ENCODE measurements at places on chromosomes 12 and 14.

DNA sequence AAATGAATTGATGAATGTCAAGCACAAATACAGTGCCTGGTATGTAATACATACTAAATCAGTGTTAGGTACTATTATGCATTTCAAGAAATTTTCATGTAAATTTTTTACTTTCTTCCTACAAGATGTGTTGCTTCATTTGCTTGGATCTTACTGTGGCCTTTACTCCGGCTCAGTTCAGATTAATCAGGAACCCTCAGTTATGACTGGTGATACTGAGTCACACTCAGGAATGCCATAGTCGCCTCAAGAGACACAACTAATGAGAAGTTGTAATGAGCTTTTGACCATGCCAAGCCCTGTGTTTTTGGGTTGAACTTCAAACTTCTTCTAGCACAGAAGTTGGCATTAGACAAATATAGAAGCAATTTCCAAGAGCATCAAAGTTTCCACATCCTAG lies 96.0 kb downstream of the TGFB3 start:
- DNase-seq, result no peak

DNA sequence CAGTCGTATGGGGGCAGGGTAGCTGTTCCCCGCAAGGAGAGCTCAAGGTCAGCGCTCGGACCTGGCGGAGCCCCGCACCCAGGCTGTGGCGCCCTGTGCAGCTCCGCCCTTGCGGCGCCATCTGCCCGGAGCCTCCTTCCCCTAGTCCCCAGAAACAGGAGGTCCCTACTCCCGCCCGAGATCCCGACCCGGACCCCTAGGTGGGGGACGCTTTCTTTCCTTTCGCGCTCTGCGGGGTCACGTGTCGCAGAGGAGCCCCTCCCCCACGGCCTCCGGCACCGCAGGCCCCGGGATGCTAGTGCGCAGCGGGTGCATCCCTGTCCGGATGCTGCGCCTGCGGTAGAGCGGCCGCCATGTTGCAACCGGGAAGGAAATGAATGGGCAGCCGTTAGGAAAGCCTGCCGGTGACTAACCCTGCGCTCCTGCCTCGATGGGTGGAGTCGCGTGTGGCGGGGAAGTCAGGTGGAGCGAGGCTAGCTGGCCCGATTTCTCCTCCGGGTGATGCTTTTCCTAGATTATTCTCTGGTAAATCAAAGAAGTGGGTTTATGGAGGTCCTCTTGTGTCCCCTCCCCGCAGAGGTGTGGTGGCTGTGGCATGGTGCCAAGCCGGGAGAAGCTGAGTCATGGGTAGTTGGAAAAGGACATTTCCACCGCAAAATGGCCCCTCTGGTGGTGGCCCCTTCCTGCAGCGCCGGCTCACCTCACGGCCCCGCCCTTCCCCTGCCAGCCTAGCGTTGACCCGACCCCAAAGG lies 804 bp downstream of the GAPDH start:
- DNase-seq, result peak; percentile 63

DNA sequence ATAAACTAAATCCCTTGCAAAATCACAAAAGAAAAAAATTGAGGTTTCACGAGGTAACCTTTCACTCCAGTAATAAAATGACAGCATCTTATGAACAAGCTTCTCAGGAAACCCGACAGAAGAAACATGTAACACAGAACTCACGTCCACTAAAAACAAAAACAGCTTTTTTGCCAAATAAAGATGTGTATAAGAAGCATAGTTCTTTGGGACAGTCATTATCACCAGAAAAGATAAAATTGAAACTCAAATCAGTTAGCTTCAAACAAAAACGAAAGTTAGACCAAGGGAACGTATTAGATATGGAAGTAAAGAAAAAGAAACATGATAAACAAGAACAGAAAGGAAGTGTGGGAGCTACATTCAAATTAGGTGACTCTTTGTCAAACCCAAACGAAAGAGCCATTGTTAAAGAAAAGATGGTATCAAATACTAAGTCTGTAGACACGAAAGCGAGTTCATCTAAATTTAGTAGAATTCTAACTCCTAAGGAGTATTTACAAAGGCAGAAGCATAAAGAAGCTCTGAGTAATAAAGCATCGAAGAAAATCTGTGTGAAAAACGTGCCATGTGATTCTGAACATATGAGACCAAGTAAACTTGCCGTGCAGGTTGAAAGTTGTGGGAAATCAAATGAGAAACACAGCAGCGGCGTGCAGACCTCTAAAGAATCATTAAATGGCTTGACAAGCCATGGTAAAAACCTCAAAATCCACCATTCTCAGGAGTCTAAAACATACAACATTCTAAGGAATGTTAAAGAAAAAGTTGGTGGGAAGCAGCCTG lies 25.8 kb downstream of the RESF1 start:
- no peak for DNase-seq

DNA sequence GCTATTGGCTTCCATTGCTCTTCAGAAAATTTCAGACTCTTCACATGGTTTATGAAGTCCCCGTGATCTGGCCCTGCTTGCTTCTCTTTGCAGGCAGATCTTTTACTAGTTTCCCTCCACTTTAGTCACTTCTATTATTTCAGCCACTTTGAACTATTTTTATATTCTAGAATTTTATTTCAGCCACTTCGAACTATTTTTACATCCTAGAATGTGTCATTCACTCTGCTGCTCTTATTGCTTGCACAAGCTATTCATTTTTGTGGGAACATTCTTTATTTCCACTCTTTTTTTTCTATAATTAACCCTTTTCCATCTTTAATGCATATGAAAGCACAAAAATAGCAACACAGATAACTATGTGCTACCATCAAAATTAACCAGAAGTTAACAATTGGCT lies 24.5 kb downstream of the TSHR start:
- no peak for DNase-seq

DNA sequence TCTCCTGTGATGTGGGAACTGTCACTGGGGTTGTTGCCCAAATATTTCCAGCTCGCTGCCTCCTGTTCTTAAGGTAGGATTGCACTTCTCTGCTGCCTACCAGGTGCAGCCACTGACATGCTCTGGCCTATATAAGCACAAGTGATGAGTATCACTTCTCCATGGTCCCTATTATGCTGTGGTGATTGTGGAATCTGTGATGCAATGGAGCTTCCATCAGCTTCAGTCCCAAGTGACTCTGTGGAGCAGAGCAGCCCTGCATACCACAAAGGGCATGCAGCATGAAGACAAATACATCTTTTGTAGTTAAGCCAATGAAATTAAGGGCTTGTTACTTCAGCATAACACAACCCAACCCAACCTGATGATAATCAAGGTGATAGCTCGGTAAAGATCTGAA lies 43.5 kb downstream of the CKAP4 start:
- DNase-seq, result no peak

DNA sequence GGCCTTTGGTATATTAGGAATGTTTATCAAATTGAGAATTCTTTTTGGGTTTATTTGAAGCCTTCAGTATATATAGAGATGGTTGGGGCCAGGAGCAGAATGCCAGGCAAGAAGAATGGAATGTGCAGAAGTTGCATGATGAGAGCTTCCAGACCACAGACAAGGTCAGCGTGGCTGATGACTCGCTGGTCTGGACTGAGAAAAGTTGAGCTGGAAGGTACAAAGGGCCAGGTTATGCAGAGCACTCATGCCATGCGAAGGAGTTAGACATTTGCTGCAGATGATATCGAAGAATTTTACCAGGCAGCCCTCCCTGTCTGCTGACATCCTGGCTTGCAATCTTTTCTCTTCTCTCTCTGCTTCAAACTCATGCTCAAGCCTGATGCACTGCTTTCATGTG lies 196.2 kb upstream of the ARHGAP5 start:
- DNase-seq, result no peak

GRCh38 chr12:67141296-67142018 lies 127.7 kb upstream of the CAND1 start:
- DNase-seq, result no peak

GRCh38 chr12:131357920-131358319 lies 353.0 kb upstream of the SFSWAP start:
- no peak for DNase-seq

GRCh38 chr12:70840656-70841350 lies 79.7 kb downstream of the PTPRR start:
- no peak for DNase-seq

DNA sequence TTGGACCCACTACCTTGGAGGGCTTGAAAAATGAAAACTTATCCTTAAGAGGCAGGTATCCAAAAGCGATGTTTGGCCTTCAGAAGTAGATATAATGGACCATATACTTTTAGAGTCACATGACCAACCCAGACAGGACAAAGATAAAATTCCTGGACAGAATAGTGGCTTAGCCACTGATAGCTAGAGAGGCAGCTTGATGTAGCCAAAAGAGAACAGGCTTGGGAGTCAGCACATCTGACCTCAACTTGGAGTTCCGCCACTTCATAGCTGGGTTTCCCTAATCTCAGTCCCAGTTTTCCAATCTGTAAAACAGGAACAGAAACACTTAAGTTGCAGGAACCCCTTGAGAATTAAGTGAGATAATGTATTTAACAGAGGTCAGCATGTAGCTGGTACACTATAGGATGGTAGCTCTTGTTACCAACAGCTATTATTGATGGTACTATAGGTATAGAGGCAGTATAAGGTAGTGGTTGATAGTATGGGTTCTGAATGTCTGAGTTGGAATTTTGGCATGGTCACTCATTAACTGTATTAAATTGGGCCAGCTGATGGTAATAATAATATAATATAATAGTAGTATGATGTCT lies 63.2 kb upstream of the USP44 start:
- no peak for DNase-seq

DNA sequence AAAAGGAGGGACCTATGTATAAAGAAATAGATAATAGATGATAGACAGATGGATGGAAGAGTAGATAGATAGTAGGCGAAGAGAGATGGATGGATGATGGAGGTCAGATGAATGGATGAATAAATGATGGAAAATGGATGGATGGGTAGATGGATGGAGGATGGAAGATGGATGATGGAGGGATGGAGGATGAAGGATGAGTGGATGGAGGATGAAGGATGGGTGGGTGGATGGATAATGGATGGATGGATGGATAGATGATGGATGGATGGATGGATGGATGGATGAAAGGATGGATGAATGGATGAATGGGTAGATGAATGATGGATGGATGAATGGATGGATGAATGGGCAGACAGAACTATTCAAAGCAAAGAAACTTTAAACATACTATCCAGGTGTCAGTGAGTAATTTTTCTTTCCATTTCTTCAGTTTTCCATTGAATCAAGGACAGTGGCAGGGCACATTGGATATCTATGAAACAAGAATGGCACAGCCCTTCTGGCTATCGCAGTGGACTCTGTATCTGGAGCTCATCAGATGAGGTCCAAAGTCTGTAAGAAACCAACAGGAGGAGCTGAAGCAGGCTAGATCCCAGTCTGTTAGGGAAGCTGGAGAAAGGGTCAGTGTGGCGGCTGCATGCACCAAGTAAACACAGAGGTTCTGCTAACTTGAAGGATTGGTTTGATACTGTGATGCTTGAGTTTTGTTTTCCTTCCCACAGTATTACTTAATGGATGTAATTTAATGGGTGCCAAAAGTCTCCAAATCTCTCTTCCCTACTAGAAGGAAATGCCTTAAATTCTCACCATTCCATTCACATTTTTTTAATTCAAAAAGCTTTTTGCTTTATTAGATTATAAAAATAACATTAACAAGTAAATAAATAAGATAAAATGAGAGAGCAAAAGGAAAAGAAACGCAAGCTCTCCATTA lies 18.1 kb upstream of the MED13L start:
- no peak for DNase-seq

GRCh38 chr14:26088275-26088674 lies 509.6 kb downstream of the NOVA1 start:
- DNase-seq, result no peak

DNA sequence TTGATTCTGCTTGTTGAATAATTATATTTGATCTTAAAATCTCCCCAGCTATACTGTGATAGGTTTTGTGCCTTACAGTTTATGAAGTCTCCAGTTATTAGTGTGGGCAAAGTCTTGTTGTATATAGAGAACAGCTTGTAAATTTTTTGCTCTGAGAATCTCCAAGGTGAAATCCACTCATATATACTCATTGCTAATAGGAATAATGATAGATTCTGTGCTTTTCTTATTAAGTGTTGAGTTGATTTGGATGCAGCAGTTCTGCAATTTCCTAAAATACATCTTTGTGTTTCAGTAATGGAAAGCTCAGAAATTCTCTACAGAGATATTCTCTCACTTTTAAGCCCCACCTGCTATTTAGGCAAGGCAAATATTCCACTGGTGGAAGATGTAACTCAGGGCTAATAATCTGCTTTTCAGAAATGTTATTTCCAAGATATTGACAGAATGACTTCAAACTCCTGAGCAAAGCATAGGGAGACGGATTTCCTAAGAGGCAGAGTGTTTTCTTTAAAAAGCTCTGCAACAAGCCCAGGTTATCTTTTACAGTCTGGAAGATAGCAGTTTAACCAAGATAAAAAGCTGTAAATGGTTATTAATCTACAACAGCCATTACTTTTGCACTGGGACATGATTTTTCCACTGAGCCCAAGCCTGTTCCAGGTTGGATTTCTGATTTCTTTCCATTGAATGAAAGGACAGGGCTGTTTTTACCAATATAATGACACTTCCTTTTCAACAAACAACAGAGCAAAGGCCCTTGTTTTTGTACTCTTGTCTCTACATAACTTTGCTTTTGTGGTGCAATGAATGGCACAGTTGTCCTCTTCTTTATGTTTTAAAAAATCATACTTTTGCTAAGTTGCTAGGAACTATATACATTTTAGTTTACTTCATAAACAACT lies 239.9 kb upstream of the ATP2B1 start:
- DNase-seq, result no peak

DNA sequence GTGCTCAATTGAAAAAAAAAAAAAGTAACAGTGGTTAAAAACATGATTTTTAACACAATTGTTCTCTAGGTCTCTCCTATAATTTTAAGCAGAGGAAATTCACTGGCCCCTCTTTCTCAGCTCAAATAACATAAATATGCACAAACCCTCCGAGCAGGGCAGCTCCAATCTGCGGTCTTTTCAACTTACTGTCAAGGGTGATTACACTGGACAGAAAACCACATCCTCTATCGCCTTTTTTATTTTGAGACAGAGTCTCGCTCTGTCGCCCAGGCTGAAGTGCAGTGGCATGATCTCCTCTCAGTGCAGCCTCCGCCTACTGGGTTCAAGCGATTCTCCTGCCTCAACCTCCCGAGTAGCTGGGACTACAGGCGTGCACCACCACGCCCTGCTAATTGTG lies 16.5 kb upstream of the GABARAPL1 start:
- DNase-seq, result no peak

- no peak for DNase-seq
Observed at GRCh38 chr12:132259364-132259871, 70.0 kb downstream of the GALNT9 start.

- DNase-seq, result no peak
Observed at GRCh38 chr14:81655423-81656314, 122.0 kb upstream of the SEL1L start.

GRCh38 chr12:15751741-15752140 lies 37.4 kb downstream of the EPS8 start:
- no peak for DNase-seq

GRCh38 chr14:94288610-94289465 lies 4.2 kb downstream of the SERPINA10 start:
- DNase-seq, result no peak

- no peak for DNase-seq
Observed at GRCh38 chr14:70754991-70755390, 54.3 kb downstream of the MAP3K9 start.

DNA sequence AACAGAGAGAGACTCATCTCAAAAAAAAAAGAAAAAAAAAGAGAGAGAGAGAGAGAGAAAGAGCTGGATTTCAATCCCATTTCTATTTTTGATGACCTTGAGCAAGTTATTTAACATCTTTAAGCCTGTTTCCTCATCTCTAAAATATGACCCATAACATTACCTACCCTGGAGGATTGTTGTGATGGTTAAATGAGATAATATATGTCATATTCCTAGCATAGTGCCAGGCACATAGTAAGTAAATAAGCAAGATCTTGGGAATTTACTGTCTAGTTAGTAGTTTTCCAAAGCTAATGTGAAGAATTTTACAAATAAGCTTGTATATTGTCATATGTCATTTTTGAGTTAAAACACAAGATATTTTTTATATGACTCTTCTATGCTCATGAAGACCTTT lies 236.5 kb downstream of the PHLDA1 start:
- no peak for DNase-seq

All from T follicular helper cell (primary cell).